ENCODE measurements at places on chromosomes 12 and 14. TPM values are rescaled to one million over a fixed set of nuclear protein-coding genes. Genes with fewer than 3 reads are reported as not detected.

GRCh38 chr12:108643941-108644810, 10.5 kb upstream of the SELPLG start:
- DNase-seq = no peak

The ETV6 gene
- 16.1 TPM for total RNA-seq

The PPP1R12A gene
- 72.3 TPM for total RNA-seq

DNA sequence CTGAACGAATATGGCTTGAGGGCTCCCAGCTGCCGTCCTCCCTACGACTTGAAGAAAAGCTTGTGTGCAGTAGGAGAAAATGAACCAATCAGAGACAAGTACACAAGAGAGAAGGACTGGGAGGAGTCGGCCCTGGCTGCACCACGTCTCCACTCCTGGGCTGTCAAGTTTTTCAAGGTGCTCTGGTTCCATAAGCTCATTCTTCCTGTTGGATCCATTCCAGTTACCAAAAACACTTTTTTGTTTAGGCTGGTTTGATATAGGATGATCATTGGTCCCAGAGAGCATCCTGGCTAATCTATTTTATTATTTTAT, 2.8 kb upstream of the A2ML1 start:
- DNase-seq = no peak

The STAB2 gene
- total RNA-seq = not detected

- no peak for DNase-seq
These were observed 13.2 kb downstream of the AQP6 start for GRCh38 chr12:49985981-49986380.

- DNase-seq = no peak
These were observed 48.7 kb upstream of the WSCD2 start for GRCh38 chr12:108080363-108080762.

DNA sequence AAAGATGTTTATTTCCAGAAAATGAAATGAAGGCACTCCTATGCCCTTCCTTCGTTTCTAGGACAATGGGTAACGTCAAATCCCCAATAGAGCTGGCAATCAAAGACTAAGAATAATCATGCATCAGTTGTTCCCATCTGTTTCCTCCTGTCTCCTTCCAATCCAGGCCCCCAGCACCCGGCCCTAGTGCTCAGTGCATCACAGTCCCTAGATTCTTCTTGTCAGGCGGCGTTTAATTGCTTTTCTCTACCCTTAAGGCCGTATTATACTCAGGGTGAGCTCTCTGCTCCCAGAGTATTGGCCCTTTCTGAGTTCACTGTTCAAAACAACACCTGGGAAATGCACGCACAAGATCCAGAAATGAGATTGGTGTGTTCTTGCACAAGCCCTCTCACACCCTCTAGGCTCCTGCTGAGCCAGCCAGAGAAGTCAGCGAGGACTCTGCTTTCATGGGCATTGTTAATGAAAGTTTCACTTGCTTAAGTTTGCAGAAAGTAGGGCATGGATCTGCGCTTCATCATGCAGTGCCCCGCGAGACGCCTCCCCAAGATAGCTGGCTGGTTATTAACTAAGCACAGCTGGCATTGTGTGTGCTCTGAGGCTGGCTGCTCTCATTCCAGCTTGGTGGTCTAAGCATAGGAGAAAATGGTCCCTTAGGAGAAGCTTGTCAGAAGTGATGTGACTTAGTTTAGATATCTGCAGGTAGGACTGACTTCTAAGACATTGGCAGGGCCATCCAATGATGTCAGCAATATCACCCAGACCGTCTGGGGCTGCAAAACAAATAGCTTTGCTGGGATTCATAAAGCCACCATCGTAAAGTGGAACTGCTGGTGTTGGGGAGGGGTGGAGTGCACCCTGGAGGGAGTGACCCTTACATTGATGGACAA, 28.7 kb downstream of the CRACR2A start:
- DNase-seq = no peak

The VASH1 gene
- 72.0 TPM for total RNA-seq

- no peak for DNase-seq
These were observed 24.9 kb upstream of the CHGA start for GRCh38 chr14:92897922-92898565.

The IL26 gene
- not detected for total RNA-seq

- no peak for DNase-seq
These were observed 79.0 kb downstream of the TMEM30B start for GRCh38 chr14:61202124-61202523.

DNA sequence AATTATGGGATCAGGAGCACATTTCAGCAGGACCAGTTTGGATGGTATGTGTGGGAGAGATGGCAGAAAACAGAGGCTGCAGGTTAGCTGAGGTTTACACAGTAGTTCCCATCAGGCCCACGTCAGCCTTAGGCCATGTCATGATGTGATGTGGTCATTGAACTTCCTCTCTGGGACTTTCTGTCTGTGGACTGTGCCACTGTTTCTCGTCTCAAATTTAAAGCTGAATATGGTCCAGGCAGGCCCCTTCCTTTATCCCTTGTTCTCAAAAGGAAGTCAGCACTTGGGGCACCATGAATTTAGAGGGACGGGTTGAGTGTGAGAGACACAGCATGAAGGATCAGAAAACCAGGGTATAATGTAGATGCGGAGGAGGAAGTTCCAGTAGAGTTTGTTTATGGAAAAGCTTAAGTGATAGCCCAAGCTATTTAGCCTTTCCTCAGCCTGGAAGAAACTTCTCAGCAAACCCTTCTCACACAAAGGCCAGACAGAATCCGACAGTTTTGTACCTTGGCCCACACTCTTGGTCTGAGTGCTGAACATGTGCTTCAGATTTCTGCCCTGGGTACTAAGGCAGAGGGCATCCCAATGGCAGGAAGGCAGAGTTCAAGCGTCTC, 3.6 kb upstream of the IGFBP6 start:
- DNase-seq = no peak

- DNase-seq = no peak
These were observed 27.8 kb upstream of the GPR132 start for GRCh38 chr14:105093038-105093430.

DNA sequence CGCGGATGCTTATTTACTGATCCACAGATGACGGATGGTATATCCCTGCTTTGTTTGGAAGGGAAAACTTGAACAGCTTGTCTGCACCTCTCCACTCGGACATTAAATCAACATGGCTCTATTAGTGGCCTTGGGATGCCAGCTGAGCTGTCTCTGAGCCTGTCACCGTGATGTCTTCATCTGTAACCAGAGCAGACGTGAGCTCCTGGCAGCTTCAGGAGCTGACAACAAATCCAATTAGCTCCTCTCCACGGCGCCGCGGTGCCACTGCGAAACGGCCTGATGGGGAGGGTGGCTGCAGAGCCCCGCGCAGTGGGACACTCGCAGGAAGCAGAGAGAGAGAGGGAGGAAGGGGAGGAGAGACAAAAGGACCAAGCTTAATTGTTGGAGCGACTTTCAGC, 112.3 kb downstream of the PAPOLA start:
- no peak for DNase-seq

DNA sequence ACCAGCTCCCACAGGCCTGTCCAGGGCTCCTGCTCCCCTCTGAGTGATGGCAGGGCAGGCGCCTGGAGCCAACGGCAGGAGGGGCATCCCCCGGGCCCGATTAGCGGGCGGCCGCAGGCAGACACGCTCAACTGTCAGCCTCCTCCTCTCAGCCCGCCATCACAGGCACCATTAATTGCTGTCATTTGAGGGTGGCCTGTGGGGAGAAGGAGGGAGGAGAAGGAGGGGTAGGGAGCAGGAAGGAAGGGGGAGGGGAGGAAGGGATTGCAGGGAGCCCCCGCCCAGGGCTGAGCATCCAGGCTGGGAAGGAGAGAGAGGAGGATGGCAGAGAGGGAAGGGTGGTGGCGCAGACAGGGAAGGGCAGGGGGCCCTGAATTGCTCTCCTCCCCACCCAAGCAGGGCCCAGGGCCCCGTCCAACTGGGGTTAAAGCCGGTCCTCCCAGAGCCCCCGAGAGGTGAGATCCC, 36.1 kb downstream of the NCOR2 start:
- no peak for DNase-seq

GRCh38 chr14:53894456-53894855, 62.2 kb downstream of the BMP4 start:
- no peak for DNase-seq

- DNase-seq = no peak
These were observed 65.5 kb upstream of the BDKRB2 start for GRCh38 chr14:96139169-96139568.

DNA sequence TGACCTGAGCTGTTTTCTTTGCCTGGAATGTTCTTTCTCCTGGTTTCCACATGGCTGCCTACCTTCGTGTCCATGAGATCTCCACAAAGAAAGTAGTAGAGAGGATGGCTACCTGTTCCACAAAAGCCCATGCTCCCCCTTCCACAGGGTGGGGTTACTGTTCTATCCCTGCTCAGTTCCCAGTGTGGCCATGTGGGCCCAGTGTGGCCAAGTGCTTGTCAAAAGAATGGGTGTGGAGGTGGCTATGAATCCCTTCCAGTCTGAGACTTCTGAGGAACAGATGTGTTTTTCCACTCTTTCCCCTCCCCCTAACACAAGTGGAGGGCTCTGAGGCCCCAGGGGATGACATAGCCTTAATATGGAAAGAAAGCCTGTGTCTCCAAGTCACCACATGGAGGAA, 26.2 kb upstream of the HSP90B1 start:
- no peak for DNase-seq

GRCh38 chr14:22977684-22978486, 4.5 kb downstream of the AJUBA start:
- peak; percentile 54 for DNase-seq

The PUS7L gene
- total RNA-seq = 10.6 TPM

DNA sequence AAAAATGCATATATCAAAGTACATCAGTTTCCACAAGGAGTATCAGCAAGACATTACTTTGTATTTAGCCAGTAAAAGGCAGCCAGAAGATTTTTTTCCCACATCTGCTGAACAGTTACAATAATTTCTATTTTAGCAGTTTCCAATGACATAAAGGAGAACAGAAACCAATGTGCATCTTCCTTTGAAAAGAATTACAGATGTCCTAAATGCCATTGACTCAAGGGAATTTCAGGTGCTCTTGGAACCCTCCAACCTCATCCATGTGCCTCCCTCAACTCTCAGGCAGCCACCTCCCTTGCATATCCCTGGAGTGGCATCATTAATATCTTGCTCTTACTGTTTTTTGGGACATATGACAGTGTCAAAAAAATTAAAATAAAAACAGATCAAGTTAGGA, 62.2 kb upstream of the ST8SIA1 start:
- DNase-seq = no peak

DNA sequence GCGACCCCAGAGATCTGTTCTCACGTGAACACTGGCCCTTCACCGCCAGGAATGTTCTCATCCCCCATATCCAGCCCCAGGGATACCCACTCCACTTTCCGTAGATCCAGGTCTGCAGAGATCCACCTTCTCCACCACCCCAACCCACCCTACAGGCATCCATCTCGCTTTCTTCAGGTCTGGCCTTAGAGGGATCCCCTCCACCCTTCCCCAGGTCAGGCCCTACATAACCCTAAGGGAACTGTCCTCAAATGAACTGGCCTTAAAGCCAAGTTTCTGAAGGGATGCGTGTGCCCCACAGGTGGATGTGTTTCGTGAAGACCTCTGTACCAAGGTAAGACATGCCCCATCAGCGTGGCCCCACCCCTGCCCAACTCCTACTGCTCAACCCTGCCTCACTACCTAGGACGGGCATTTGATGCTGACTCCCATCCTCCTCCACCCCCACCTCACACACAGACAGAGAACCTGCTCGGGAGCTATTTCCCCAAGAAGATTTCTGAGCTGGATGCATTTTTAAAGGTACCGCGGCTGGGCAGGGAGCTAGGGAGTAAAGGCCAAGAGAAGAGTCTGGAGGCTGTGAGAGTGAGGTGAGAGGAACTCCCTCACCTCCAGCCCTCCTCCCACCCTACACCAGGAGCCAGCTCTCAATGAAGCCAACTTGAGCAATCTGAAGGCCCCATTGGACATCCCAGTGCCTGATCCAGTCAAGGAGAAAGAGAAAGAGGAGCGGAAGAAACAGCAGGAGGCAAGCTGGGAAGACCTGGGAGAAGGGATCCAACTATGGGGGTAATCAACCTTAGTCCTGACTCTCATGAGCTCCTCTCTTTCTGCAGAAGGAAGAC, 912 bp downstream of the PSME1 start:
- no peak for DNase-seq
